Tracheal epithelial cell (primary cell): ENCODE measurements at places on chromosomes 6 and 20. TPM values are rescaled to one million over a fixed set of nuclear protein-coding genes. Genes with fewer than 3 reads are reported as not detected.

The PACRG gene
- 0.24 and 2.1 TPM in 2 replicates for total RNA-seq

The PLCB4 gene
- 1.5 and 29.9 TPM in 2 replicates for total RNA-seq

The OR2B6 gene
- not detected in 2 replicates for total RNA-seq

The RIPOR3 gene
- total RNA-seq, result 0.64 and 2.7 TPM in 2 replicates

The IL17F gene
- total RNA-seq, result not detected in 2 replicates

The TTK gene
- 0.64 and 2.9 TPM in 2 replicates for total RNA-seq

The POPDC3 gene
- total RNA-seq, result 4.3 and 6.0 TPM in 2 replicates

The PHACTR1 gene
- 0.96 TPM in 1 of 2 replicates, not detected in the other for total RNA-seq

The SUMO4 gene
- total RNA-seq, result under 0.01 and 0.24 TPM in 2 replicates

The CLIC5 gene
- total RNA-seq, result 0.72 TPM in 1 of 2 replicates, not detected in the other

The SLC22A7 gene
- not detected in 2 replicates for total RNA-seq

The CFB gene
- 0.64 and 19.0 TPM in 2 replicates for total RNA-seq

The IL20RA gene
- total RNA-seq, result 2.9 and 17.1 TPM in 2 replicates

The DIDO1 gene
- total RNA-seq, result 24.1 and 27.5 TPM in 2 replicates

The SIRPA gene
- 8.7 and 15.9 TPM in 2 replicates for total RNA-seq

The CD83 gene
- 0.64 and 4.6 TPM in 2 replicates for total RNA-seq

The CAP2 gene
- 3.2 and 5.3 TPM in 2 replicates for total RNA-seq

The LY86 gene
- not detected in 2 replicates for total RNA-seq

The SMLR1 gene
- not detected in 2 replicates for total RNA-seq

The TFAP2D gene
- total RNA-seq, result not detected in 2 replicates

The FABP7 gene
- total RNA-seq, result not detected in 2 replicates

The ZNF512B gene
- 7.2 and 7.9 TPM in 2 replicates for total RNA-seq

The CHMP4B gene
- total RNA-seq, result 20.5 and 38.1 TPM in 2 replicates

The ARFGEF3 gene
- total RNA-seq, result 6.7 and 8.3 TPM in 2 replicates

The CCN5 gene
- total RNA-seq, result not detected in 2 replicates

The CLDN20 gene
- not detected in 2 replicates for total RNA-seq

The GLP1R gene
- total RNA-seq, result not detected in 2 replicates

The ANKRD66 gene
- total RNA-seq, result not detected in 2 replicates

The GSTA1 gene
- 0.48 TPM in 1 of 2 replicates, not detected in the other for total RNA-seq

The FGD2 gene
- total RNA-seq, result under 0.01 and 0.48 TPM in 2 replicates

The DBNDD2 gene
- total RNA-seq, result 22.6 and 22.7 TPM in 2 replicates

The KHDRBS2 gene
- not detected in 2 replicates for total RNA-seq

The LATS1 gene
- 7.2 and 12.4 TPM in 2 replicates for total RNA-seq

The CALHM4 gene
- not detected in 2 replicates for total RNA-seq

The ERVFRD-1 gene
- not detected in 2 replicates for total RNA-seq

The SAMD10 gene
- total RNA-seq, result 2.1 and 4.3 TPM in 2 replicates

The SIGLEC1 gene
- total RNA-seq, result not detected in 2 replicates

The ADISSP gene
- total RNA-seq, result 16.1 and 20.2 TPM in 2 replicates

The ETV7 gene
- total RNA-seq, result 0.24 TPM in 1 of 2 replicates, not detected in the other

The SYCP2L gene
- total RNA-seq, result 0.48 and 0.64 TPM in 2 replicates

The CDKN1A gene
- total RNA-seq, result 384 and 499 TPM in 2 replicates

The AGPAT1 gene
- 9.4 and 11.3 TPM in 2 replicates for total RNA-seq

The SMOC2 gene
- total RNA-seq, result 1.1 TPM in 1 of 2 replicates, not detected in the other

The KIF6 gene
- total RNA-seq, result 0.21 TPM in 1 of 2 replicates, not detected in the other
